Smooth muscle cell of the umbilical artery (primary cell): ENCODE measurements at places on chromosomes 12 and 14. TPM values are rescaled to one million over a fixed set of nuclear protein-coding genes. Genes with fewer than 3 reads are reported as not detected.

The TAS2R10 gene
- 0.59 and 2.4 TPM in 2 replicates for total RNA-seq

The CCDC196 gene
- total RNA-seq, result not detected in 2 replicates

The MYL2 gene
- total RNA-seq, result not detected in 2 replicates

The KLRC2 gene
- not detected in 2 replicates for total RNA-seq

The PYM1 gene
- total RNA-seq, result 22.5 and 24.1 TPM in 2 replicates

The CISTR gene
- not detected in 2 replicates for total RNA-seq

The GNB3 gene
- 3.6 and 4.7 TPM in 2 replicates for total RNA-seq

The POLR3B gene
- total RNA-seq, result 16.9 and 19.8 TPM in 2 replicates
